Stimulated activated CD8-positive, alpha-beta memory T cell treated with anti-CD3 and anti-CD28 coated beads, Interleukin-12 subunit alpha, Interleukin-12 subunit beta, amount 100 ng/mL, for 4 hours (primary cell): ENCODE measurements at places on chromosomes 7 and 10.

GRCh38 chr7:134710511-134710853, 63.8 kb downstream of the BPGM start:
- no peak for DNase-seq

DNA sequence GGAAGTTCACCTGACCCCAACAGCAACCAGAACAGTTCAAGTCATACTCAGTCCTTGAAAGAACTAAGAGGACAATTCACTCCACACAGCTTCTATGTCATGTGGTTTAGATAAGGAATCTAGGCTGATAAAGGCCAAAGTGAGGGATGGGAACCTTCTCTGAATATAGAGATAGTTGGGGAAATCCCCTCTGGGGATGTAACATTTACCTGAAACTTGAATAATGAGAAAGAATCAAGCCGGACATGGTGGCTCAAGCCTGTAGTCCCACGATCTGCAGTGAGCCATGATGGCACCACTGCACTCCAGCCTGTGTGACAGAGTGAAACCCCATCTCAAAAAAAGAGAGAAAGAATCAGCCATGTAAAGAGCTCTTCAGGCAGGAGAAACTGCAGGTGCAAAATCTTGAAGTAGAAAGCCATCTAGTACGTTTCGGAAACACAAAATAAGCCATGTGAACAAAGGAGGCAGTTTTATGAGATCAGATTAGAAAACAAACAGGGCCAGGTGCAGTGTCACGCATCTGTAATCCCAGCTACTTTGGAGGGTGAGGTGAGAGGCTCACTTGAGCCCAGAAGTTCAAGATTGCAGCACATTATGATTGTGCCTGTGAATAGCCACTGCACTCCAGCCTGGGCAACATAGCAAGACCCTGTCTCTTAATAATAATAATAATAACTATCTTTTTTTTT, 4.5 kb upstream of the DNMBP start:
- DNase-seq = no peak

DNA sequence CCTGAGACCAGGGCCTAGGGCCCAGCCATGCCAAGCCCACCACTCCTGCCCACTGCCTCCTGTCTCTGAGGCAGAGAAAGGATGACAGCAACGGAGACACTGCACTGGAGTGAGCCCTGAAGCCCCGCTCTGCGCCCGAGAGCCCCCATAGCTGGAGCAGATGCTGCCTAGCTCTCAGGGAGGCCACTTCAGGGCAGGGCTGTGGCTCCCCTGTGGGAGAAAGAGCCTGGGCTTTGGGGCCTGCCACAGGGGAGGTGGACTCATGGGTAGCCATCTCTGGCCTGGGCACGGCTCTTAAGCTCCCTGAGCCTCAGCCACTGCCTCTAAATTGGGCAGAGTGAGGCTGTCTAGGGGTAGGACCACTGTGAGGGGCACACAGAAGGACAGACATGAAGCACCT, 214.2 kb downstream of the GRID1 start:
- DNase-seq = no peak

GRCh38 chr7:36188266-36188665, 35.2 kb downstream of the EEPD1 start:
- no peak for DNase-seq

GRCh38 chr10:83089335-83089734, 1050.0 kb upstream of the GHITM start:
- no peak for DNase-seq

DNA sequence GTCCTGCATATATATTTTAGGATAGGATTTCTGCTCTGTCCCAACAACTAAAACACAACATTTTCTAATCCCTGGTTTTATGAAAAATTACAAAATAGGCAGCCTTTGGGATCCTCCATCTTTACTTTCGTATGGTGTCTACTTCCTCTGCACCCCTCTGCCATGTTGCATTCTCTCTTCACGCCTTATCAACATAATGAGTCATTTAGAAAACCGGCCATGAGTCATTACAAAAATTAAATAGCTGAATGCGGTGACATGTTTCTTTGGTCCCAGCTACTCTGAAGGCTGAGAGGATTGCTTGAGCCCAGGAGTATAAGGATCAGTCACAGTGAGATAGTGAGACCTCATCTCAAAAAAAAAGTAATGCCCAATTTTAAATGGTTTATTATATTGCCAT, 148.1 kb upstream of the CELF2 start:
- DNase-seq = no peak

GRCh38 chr10:105468759-105469158, 827.7 kb downstream of the SORCS3 start:
- no peak for DNase-seq

GRCh38 chr10:102153093-102153620, 968 bp downstream of the NOLC1 start:
- no peak for DNase-seq

- no peak for DNase-seq
Observed at GRCh38 chr7:28705350-28705749, 252.8 kb downstream of the TRIL start.

- DNase-seq = no peak
Observed at GRCh38 chr7:78783179-78783962, 670.1 kb downstream of the MAGI2 start.

DNA sequence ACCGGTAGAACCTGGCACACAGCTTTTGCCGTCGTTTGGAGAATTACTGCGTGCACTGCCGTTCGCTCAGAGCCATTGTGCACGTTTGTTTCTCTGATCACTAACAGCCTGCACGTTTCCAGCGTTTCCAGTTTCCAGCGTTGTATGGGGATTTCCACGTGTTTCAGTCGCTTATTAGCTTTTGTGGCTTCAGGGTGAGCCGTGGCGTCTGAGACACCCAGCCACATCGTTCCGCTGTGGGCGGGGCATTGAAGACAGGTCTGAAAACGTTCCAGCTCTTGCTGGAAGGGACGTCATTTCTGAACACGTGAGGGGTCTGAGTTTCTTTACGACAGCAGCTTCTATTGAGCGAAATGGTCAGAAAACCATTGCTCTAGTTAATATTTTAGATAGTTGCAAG, 164.8 kb downstream of the DNAJB6 start:
- DNase-seq = no peak

- DNase-seq = no peak
Observed at GRCh38 chr10:28984431-28984830, 304.4 kb upstream of the LYZL1 start.

DNA sequence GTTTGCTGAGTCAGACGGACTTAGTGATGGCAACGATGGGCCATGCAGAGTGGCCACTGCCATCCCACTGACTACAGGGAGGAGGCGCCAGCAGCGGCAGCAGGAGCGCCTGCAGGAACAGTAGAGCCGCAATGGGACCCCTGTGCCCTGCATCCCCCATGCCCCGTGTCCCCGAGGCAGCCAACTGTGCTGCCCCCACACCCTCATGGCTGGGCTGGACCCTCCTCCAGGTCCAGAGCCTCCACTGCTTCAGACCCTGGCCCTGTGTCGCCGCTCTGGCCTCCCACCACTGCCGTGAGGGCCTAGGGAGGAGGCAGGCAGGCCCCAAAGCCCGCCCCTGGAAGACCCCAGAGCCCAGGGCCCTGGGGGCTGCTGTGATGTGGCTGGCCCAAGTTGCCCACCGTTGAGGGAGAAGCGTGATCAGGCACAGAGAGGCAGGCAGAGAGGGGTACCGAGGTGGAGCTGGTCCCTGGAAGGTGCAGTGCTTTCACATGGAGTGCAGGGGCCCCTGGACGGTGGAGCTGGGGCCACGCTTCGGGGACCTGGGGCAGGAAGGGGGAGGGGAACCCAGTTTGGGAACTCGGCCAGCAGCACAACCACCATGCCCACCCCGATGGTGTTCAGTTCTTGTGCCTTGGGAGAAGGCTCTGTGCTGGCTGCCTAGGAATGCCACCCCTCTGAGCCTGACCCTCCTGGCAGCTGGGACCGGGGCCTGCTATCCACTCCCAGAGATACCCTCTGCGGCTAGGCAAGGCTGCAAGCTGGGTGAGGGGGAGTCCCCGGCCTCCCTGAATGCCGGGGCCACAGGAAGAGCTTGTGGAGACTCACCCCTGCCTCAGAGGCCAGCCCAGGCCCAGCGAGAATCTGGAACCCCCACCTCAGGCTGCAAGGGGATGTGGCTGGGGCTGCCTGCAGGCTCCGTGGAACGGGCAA, 32.6 kb downstream of the DKK1 start:
- no peak for DNase-seq

DNA sequence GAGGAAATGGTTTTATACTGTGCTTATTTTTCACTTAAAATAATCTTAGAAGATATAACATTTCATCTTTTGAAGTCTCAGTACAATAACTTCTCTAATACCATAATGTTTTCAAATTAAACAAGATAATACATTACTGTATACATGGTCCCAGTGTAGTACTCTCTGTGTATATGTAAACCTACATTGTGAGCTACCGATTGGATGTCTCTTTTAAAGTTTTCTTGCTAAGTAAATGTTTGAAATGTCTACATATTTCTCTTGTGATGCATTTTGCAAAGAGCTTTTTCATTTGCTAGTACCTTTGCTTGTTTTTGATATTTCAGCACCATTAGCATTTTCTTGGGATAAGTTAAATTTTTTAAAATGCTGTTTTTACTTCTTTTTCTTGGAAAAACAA, 94.8 kb downstream of the PRKG1 start:
- DNase-seq = no peak

- DNase-seq = peak; percentile 81
Observed at GRCh38 chr10:96832721-96833219, 672 bp downstream of the LCOR start.

- no peak for DNase-seq
Observed at GRCh38 chr7:106110885-106111654, 1.0 kb downstream of the SYPL1 start.

- no peak for DNase-seq
Observed at GRCh38 chr7:127758105-127758504, 106.1 kb downstream of the SND1 start.

DNA sequence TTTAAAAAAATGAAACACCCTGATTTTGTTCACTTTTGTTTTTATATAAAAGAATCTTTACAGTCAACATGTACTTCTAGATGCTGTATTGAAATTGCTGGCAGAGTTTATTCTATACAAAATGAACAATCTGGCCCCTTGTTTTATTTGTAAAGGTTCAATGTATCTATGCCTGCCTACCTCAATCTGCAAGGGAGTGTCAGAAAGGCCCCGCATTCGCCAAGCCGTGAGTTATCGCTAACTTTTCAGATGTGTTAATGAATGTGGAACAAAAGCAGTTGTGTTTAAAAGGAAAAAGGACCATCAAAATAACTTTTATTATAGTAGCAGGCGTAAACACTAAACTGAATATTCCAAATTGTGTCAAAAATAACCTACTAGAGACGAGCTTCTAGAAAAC, 14.6 kb downstream of the LUC7L2 start:
- DNase-seq = no peak

- DNase-seq = no peak
Observed at GRCh38 chr7:131164025-131164925, 163.4 kb upstream of the MKLN1 start.

GRCh38 chr10:58013406-58013805, 254.3 kb downstream of the IPMK start:
- no peak for DNase-seq

GRCh38 chr10:29635711-29636144, 957 bp upstream of the SVIL start:
- no peak for DNase-seq

- DNase-seq = no peak
Observed at GRCh38 chr10:6473430-6473829, 106.6 kb downstream of the PRKCQ start.

- no peak for DNase-seq
Observed at GRCh38 chr7:50369143-50370026, 64.9 kb downstream of the IKZF1 start.

- DNase-seq = no peak
Observed at GRCh38 chr7:90892213-90892612, 296.1 kb downstream of the CDK14 start.

GRCh38 chr10:14635043-14635710, 139.5 kb downstream of the FAM107B start:
- DNase-seq = no peak

DNA sequence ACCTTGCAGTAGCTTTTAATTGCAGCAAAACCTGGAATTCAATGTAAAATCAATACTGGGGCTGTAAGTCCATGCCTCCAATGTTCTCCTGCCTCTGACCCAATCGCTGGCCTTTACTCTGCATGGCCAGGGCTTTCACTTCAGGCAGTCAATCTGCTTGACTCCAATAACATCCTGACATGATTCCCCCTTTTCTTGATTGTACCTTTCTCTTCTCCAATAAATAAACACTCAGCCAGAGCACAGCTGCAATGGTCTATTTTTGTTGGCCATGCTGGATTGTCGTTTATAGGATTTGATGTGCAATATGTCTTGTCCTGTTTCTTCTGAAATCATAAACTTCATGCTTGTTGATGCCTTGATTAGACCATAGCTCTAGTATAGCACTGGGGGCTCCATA, 97.8 kb upstream of the COL1A2 start:
- DNase-seq = no peak

- DNase-seq = no peak
Observed at GRCh38 chr7:14846405-14846804, 56.1 kb downstream of the DGKB start.

DNA sequence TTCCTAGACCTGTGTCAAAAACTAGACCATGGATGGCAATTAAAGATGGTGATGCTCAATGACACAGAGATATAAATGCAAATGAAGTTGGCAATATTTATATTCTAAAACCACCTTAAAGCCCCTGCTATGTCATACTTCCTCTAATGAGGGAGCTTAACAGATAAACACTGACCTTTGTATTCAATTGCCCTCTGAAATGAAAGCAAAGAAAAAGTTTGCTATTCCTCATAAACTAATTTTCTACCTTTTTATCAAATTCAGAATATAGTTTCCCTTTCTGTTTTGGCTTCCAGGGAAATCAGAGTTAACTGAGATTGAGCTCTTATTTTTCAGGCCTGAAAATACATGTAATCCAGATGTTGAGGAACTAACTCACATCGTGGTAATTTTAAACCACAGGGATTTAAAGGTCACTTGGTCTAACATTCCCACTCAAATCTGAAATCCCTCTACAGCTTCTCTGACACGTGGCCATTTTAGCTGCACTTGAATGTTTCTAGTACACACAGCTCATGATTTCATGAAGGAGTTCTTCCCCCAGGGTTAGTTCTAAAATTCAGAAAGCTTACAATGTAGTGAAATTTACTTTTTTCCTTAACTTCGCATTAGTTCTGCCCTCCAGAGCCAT, 37.9 kb upstream of the ABCB5 start:
- DNase-seq = no peak

DNA sequence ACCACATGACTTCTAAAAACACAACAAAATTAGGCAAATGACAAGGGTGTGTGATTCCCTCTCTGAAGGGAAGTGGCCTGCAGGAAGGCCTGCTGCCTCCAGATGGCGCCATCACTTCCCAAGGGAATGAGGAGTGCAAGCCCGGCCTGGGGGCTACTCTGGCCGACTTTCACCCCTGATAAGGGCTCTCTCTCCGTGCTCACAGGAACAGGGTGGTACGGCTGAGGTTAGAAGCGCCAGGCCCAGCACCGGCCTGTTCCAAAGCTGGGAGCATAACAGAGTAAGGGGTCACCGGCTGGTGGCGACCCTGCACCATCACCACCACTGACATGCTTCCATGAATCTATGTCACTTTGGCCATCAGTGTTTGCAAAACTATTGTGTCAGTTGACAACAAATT, 13.1 kb downstream of the RBP3 start:
- no peak for DNase-seq

- DNase-seq = no peak
Observed at GRCh38 chr7:120724955-120725354, 133.0 kb downstream of the TSPAN12 start.
